H7 (cell line): ENCODE measurements at places on chromosomes 16 and 17. TPM values are rescaled to one million over a fixed set of nuclear protein-coding genes. Genes with fewer than 3 reads are reported as not detected.

DNA sequence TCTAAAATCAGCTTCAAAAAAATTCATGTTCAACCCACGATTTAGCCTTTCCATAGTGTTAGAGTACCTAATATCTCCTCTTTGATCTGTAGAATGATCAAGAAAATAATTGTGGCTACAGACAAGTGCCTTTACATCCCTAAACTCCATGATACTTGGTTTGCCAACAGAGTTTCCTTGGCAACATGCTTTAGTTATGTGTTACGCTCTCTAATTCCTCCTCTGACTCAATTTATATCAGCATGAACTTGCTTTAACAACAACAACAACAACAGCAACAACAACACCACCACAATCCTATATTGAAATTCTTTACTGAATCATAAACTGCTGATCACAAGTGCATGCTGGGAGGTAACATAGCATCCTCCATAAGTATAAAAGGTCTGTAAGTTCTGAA, 757.8 kb downstream of the CDH11 start:
- no peak for DNase-seq

DNA sequence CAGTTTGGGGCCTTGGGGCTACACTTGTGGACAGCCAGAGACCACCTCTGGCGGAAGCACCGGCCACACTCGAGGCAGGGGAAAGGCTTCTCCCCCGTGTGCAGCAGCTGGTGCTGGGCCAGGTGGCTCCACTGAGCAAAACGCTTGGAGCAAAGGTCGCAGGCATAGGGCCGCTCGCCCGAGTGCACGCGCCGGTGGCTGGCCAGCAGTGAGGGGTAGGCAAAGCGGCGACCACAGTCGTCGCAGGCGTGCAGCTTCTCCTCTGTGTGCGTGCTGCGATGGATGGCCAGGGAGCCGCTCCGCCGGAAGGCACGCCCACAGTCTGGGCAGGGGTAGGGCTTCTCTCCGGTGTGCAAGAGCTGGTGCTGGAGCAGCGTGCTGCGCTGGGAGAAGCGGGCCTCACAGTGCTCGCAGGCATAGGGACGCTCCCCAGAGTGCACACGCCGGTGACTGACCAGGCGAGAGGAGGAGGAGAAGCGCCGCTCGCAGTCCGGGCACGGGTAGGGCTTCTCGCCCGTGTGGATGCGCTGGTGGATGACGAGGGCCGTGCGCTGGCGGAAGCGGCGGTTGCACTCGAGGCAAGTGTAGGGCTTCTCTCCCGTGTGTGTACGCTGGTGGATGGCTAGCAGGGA, 5.8 kb downstream of the ZNF689 start:
- no peak for DNase-seq

- no peak for DNase-seq
These were observed 123.4 kb downstream of the NTN1 start for GRCh38 chr17:9144502-9145249.

- DNase-seq = peak; percentile 97
These were observed 43.4 kb upstream of the CRHR1 start for GRCh38 chr17:45740553-45741330.

ORC6 gene
- total RNA-seq = 68.6 and 90.2 TPM in 2 replicates
